Activated naive CD8-positive, alpha-beta T cell treated with anti-CD3 and anti-CD28 coated beads, Interleukin-2, amount 10 ng/mL, durations not matched to agents 7 days and 5 days (primary cell): ENCODE measurements at places on chromosomes 7 and 10. TPM values are rescaled to one million over a fixed set of nuclear protein-coding genes. Genes with fewer than 3 reads are reported as not detected.

- no peak overlapping the region for H3K4me3 ChIP-seq
- no peaks in the 10 kb centered on the region for H3K36me3 ChIP-seq
- no peaks in the 10 kb centered on the region for H3K4me1 ChIP-seq
- H3K27me3 ChIP-seq, result peaks cover 4% of the 10 kb centered on the region
- no peak overlapping the region for H3K27ac ChIP-seq
Observed at GRCh38 chr7:124784879-124785818, 19.6 kb upstream of the GPR37 start.

DNA sequence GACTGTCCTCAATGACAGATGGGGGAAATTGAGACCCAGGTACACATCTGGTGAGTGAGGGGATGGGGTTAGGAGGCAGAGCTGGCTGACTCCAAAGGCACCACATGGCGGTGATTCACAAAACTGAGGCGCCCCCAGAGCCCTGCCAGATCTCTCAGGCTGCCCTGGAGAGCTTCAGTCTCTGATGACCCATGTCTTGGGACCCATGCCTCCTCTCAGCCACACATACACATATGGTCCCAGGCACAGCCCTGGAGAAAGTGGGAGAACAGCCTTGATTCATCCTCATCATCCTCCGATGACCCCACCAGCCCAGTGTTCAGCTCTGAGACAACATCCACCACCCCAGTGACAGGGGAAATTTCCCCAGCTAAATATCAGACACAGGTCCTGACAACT is 426.0 kb downstream of the RPS24 start:
- H3K27ac ChIP-seq, result no peak overlapping the region
- no peak for DNase-seq
- no peaks in the 10 kb centered on the region for H3K36me3 ChIP-seq
- peaks cover 8% of the 10 kb centered on the region for H3K4me1 ChIP-seq
- no peak overlapping the region for H3K4me3 ChIP-seq
- peaks cover 7% of the 10 kb centered on the region for H3K27me3 ChIP-seq

DNA sequence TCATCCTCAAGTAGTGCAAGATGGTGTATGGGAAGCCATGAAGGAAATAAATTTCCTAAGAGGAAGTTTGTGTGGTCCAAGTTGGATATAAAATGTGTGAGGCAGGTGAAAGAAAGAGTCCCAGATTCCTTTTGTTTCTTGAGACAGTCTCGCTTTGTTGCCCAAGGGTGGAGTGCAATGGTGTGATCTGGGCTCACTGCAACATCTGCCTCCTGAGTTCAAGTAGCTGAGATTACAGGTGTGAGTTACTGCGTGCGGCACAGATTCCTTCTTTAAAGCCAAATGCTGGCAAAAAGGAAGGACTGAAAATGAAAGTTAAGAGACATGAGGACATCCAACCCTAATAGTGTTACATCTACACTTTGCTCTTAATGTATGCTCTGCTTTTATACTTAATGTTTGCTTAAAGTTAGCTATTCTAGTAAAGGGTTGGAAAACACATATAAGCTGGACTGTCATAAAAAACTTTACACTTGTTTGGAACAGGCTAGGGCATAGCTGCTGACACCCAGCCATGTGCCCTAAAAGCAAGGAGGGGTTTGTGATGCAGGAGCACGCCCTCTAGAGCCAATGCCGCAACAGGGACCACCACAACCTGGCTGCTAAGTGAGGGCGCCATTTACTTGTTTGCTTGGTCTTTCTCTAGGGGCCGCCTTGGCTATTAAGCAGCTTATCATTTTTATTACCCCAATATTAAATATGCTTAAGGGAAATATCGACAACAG is 34.5 kb downstream of the CLEC2L start:
- H3K36me3 ChIP-seq, result no peaks in the 10 kb centered on the region
- peaks cover 23% of the 10 kb centered on the region for H3K27me3 ChIP-seq
- H3K27ac ChIP-seq, result no peak overlapping the region
- no peak for DNase-seq
- no peaks in the 10 kb centered on the region for H3K4me1 ChIP-seq

DNA sequence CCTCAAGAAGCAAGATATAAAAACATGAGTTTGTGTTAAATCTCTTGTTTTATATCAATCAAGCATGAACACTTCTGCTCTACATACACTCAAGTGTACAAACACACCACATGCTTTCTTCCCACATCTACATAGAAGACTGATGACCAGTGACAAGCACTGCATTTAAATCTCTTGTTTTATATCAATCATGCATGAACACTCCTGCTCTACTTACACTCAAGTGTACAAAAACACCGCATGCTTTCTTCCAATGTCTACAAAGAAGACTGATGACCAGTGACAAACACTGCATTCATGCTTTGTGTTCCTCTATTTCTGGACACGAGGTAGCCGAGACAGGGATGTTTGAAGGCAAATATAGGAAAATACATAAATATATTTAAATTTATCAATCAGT is 642.0 kb upstream of the PFKP start:
- H3K27me3 ChIP-seq, result no peaks in the 10 kb centered on the region
- H3K4me1 ChIP-seq, result no peaks in the 10 kb centered on the region

- H3K4me1 ChIP-seq, result peaks cover 28% of the 10 kb centered on the region
- peak overlapping the region; percentile 75 for H3K27ac ChIP-seq
- peaks cover 14% of the 10 kb centered on the region for H3K36me3 ChIP-seq
- H3K27me3 ChIP-seq, result no peaks in the 10 kb centered on the region
Observed at GRCh38 chr10:75208181-75208580, 2.4 kb upstream of the VDAC2 start.

The RGR gene
- not detected for total RNA-seq

GRCh38 chr7:101487753-101488152 is 125.1 kb downstream of the COL26A1 start:
- no peaks in the 10 kb centered on the region for H3K36me3 ChIP-seq
- peaks cover 2% of the 10 kb centered on the region for H3K27me3 ChIP-seq
- no peak for DNase-seq
- H3K27ac ChIP-seq, result no peak overlapping the region
- H3K4me3 ChIP-seq, result no peak overlapping the region

DNA sequence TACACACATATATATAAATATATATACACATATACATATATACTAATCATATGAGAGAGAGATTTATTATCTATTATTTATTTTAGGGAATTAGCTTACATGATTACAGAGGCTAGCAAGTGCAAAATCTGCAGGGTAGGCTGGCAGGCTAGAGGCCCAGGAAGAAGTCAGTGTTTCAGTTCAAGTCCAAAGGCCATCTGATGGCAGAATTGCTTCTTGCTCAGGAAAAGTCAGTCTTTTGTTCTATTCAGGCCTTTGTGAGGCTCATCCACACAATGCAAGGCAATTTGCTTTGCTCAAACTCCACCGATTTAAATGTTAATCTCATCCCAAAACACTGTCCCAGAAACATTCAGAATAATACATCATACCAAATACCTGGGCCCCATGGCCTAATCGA is 2.6 kb upstream of the C10orf120 start:
- no peak overlapping the region for H3K27ac ChIP-seq
- DNase-seq, result no peak
- H3K27me3 ChIP-seq, result peaks cover 5% of the 10 kb centered on the region
- H3K36me3 ChIP-seq, result no peaks in the 10 kb centered on the region
- no peak overlapping the region for H3K4me3 ChIP-seq

GRCh38 chr7:105617280-105618015 is 36.2 kb upstream of the EFCAB10 start:
- H3K27ac ChIP-seq, result no peak overlapping the region
- H3K4me1 ChIP-seq, result no peaks in the 10 kb centered on the region
- no peak for DNase-seq
- no peaks in the 10 kb centered on the region for H3K27me3 ChIP-seq

The SPDYE9 gene
- total RNA-seq, result not detected

- H3K36me3 ChIP-seq, result peaks cover 2% of the 10 kb centered on the region
- no peak for DNase-seq
- peaks cover 14% of the 10 kb centered on the region for H3K4me1 ChIP-seq
- no peak overlapping the region for H3K4me3 ChIP-seq
Observed at GRCh38 chr10:129966889-129967578, 3.0 kb upstream of the EBF3 start.

DNA sequence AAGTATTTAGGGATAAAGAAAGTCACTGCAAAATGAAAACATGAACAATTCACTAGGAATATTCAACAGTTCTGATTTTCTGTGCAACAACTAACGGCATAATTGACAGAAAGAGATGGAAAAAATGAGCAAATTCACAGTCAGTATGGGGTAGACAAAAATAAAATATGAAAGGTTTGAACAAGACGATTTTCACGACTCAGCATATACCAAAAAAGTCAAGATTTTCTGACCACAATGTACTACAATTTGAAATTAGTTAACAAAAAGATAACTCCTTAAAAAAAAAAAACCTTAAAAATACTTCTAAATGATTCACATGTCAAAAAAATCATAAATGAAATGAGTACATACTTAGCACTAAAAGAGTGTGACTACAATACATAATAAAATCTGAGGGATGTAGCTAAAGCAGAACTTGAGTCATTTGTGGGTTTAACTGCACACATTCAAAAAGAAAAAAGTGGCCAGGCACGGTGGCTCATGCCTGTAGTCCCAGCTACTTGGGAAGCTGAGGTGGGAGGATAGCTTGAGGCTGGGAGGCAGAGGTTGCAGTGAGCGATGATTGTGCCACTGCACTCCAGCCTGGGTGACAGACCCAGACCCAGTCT is 22.6 kb upstream of the MTURN start:
- no peak overlapping the region for H3K4me3 ChIP-seq
- no peak for DNase-seq
- H3K27ac ChIP-seq, result no peak overlapping the region
- peaks cover 2% of the 10 kb centered on the region for H3K4me1 ChIP-seq
- no peaks in the 10 kb centered on the region for H3K27me3 ChIP-seq

DNA sequence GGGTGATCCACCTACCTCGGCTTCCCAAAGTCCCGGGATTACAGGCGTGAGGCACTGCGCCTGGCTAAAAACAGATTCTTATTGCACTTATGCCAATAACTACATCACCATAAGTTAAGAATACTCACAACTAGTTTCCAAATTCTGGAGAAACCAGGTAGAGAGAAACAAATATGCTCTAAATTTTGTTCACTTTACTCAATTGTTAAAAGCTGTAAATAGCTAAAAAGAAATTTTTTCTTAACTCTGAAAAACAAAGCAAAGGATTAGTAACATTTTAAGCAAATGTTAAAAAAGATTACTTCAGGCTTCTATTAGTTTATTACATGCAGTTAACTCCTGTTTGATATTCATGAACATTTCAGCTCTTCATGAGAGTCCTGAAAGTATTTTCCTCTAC is 28.3 kb upstream of the ZMIZ2 start:
- H3K27ac ChIP-seq, result no peak overlapping the region
- H3K4me1 ChIP-seq, result no peaks in the 10 kb centered on the region
- peaks cover 2% of the 10 kb centered on the region for H3K36me3 ChIP-seq
- peaks cover 2% of the 10 kb centered on the region for H3K27me3 ChIP-seq

- H3K4me3 ChIP-seq, result no peak overlapping the region
- no peaks in the 10 kb centered on the region for H3K4me1 ChIP-seq
- DNase-seq, result no peak
- peaks cover 18% of the 10 kb centered on the region for H3K27me3 ChIP-seq
- no peaks in the 10 kb centered on the region for H3K36me3 ChIP-seq
- H3K27ac ChIP-seq, result no peak overlapping the region
Observed at GRCh38 chr10:29914986-29915785, 144.2 kb downstream of the JCAD start.

DNA sequence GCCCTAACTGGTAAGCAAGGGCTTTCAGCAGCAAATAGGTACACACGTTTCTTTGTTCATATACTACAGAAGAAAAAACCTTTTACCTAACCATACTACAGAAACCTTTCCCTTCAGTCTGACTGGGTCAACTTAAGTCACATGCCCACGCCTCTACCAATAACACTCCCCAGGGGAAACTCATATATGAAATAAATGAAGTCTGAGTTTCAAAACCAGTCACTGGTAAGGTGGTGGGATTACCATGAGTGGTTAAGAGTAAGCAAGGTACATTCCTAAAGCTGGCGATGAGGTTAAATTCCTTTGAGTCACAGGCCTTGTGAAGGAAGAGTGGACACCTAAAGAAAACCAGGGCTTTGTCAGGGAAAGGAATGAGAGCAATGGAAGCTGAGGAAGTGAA is 21.4 kb upstream of the KIF20B start:
- peaks cover 29% of the 10 kb centered on the region for H3K27me3 ChIP-seq
- DNase-seq, result no peak
- no peak overlapping the region for H3K4me3 ChIP-seq
- no peaks in the 10 kb centered on the region for H3K36me3 ChIP-seq

DNA sequence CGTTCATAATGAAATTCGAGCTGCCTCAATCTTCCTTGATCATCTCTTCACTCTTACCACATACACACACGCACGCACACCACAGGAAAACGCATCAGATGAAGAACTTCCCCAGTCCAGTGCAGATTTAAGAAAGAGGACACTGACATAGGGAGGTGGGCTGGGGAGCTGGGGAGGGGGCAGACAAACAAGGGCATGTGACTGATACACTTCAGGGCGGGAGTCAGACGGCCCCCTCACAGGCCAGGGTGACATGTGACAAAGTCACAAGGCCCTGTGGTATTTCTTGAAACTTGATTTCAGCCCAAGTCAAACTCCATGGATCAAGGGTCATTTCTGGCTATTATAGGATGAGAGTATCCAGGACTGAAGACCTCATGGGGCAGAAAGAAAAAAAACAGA is 82.6 kb downstream of the KCNMA1 start:
- H3K4me3 ChIP-seq, result peak overlapping the region; percentile 14
- H3K36me3 ChIP-seq, result no peaks in the 10 kb centered on the region
- H3K27me3 ChIP-seq, result peaks cover 8% of the 10 kb centered on the region
- peaks cover 15% of the 10 kb centered on the region for H3K4me1 ChIP-seq

The GRB10 gene
- 1.8 TPM for total RNA-seq

- H3K36me3 ChIP-seq, result peaks cover 49% of the 10 kb centered on the region
- DNase-seq, result no peak
- peak overlapping the region; percentile 49 for H3K27ac ChIP-seq
- no peaks in the 10 kb centered on the region for H3K27me3 ChIP-seq
- peaks cover 36% of the 10 kb centered on the region for H3K4me1 ChIP-seq
- peak overlapping the region; percentile 42 for H3K4me3 ChIP-seq
Observed at GRCh38 chr7:132508724-132509353, 67.4 kb downstream of the PLXNA4 start.

DNA sequence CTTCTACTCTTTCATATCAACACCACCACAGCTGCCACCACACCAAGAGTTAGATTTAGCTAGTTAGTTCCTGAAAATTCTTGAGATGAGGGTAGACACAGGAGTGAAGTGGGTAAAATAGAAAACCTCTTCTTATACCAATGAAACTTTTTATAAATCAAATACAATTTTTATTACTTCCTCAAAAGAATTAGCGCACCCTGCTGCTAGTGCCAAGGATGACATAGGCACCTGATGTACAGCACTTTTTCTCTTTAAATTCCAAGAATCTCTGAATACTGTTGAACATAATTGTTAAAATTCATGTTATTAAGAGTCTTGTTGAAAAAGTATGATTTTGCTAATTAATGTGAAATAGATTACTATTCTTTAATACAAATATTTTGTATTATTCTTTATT is 11.4 kb downstream of the ZWINT start:
- peaks cover 2% of the 10 kb centered on the region for H3K27me3 ChIP-seq
- H3K4me1 ChIP-seq, result no peaks in the 10 kb centered on the region
- DNase-seq, result no peak
- peaks cover 6% of the 10 kb centered on the region for H3K36me3 ChIP-seq

GRCh38 chr10:126913316-126913715 is 8.1 kb downstream of the DOCK1 start:
- no peak overlapping the region for H3K27ac ChIP-seq
- H3K36me3 ChIP-seq, result no peaks in the 10 kb centered on the region
- DNase-seq, result no peak
- H3K27me3 ChIP-seq, result no peaks in the 10 kb centered on the region

- no peak overlapping the region for H3K27ac ChIP-seq
- no peak overlapping the region for H3K4me3 ChIP-seq
- no peaks in the 10 kb centered on the region for H3K27me3 ChIP-seq
- no peaks in the 10 kb centered on the region for H3K4me1 ChIP-seq
Observed at GRCh38 chr7:80895056-80895455, 23.8 kb downstream of the SEMA3C start.

GRCh38 chr10:92544296-92544695 is 29.6 kb downstream of the IDE start:
- H3K36me3 ChIP-seq, result peaks cover 3% of the 10 kb centered on the region
- H3K4me3 ChIP-seq, result peak overlapping the region; percentile 41
- no peak for DNase-seq
- peaks cover 14% of the 10 kb centered on the region for H3K4me1 ChIP-seq
- H3K27ac ChIP-seq, result no peak overlapping the region
